ENCODE measurements at places on chromosomes 16 and 17. TPM values are rescaled to one million over a fixed set of nuclear protein-coding genes. Genes with fewer than 3 reads are reported as not detected.

GRCh38 chr17:42521666-42522262, 14.3 kb upstream of the NAGLU start:
- DNase-seq = peak; percentile 21

- DNase-seq = no peak
Measured at GRCh38 chr16:10820546-10820945, 2.0 kb upstream of the TVP23A start.

- no peak for DNase-seq
Measured at GRCh38 chr16:8887952-8888560, 5.9 kb downstream of the LITAFD start.

DNA sequence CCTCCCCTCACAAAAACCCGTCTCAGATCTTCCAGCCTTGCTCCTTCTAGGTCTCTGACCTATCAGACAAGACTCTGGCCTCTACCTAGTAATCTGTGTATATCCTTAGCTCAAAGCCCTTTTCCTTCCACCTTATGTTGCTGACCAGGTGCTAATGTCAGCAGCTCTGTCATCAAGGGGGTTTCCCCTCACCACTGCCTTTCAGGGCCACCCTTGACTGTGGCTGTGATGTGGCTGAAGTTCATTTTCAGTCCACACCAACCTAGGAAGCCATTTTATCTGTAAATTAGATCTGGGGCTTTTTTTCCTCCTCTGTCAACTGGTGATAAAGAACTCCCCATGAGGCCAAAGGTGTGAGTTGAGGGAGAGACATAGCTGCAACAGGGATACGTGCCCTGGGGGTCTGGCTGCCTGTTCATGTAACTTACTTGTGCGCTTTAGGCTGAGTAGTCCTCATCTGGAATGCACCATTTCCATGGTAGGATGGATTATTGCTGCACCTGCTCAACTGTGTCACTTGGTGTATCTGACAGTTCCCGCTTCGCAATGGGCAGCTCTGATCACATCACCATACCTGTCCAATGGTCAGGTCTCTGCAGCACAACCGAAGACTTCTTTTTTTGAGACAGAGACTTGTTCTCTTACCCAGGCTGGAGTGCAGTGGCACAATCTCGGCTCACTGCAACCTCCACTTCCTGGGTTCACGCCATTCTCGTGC, 14.7 kb upstream of the RUNDC3A start:
- DNase-seq = no peak

The HS3ST3B1 gene
- 2.9 TPM for total RNA-seq

The TNS4 gene
- 0.55 TPM for total RNA-seq
